ENCODE measurements at places on chromosomes 13 and 19.

GRCh38 chr19:21128901-21129698, 12.7 kb upstream of the ZNF431 start:
- no peak for DNase-seq

DNA sequence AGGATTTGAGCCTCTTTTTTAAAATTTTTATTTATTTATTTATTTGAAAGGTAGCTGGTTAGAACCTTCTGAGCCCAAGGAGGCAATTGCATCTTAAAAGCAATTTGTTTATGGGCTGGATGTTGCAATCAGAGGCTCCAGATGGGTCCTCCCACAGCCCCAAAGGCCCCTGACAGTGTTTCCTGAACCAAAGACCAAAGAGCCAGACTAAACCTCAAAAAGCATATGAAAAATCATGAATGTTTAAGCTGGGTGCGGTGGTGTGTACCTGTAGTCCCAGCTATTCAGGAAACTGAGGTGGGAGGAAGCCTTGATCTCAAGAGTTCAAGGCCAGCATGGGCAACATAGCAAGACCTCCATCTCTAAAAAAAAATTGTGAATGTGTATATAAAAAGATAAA, 67.8 kb upstream of the RGCC start:
- no peak for DNase-seq

DNA sequence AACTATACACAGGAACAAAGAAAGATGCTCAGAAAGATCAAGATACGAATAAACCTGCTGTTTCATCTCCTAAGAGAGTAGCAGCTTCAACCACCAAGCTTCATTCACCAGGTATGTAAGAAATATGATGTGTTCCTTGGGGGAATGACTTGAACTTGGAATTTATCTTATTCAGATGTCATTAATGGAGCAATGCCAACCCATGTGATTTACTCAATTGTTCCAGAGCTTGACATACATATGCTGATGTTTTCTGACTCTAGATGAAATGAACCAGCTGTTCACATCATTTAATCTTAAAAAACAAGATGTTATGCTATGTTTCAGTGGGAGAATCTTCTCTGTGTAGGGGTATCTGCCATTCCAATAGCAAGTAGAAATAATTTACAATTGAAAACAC, 270.9 kb downstream of the SLC7A1 start:
- no peak for DNase-seq

DNA sequence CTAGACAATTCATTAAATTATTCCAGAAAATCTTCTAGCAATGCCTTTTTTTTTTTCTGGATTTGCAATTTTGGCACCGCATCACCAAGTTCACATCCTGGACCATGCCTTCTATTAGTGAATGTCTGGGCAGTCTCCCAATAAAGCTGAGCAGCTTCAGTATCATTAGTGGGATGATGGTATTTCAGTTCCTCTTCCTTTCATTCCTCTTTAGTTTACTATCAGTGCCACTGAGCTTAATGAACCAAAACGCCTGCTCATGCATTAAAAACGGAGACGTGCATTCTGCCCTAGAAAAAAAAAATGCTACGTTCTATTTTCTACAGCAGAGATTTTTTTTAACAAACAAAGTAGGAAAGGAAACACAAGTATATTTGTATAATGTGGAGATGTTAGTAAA, 343.0 kb downstream of the PCDH9 start:
- DNase-seq: no peak

- no peak for DNase-seq
Observed at GRCh38 chr19:50778906-50779430, 8.7 kb downstream of the GPR32 start.

- no peak for DNase-seq
Observed at GRCh38 chr13:28031220-28031895, 42.9 kb upstream of the URAD start.

DNA sequence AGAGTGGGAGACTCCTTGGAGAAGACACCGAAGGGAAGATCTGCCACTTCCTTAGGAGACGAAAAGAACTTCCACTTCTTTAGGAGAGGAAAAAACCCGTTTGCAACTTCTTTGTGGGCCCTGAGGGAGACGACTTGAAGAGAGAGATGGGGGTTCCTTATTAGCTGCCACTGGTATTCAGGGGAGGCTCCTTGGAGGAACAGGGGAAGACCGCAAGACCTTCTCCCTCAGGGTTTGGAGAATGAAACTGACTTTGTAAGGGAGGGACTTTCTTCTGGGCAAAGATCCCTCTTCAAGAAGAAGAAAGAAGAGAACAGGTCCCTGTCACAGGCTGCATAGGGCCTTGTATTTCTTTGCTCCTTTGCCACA, 416 bp downstream of the BCKDHA start:
- DNase-seq: no peak
